ENCODE measurements at places on chromosomes 2 and 18.

GRCh38 chr2:7073901-7074300 is 156.7 kb downstream of the RNF144A start:
- no peak for DNase-seq

DNA sequence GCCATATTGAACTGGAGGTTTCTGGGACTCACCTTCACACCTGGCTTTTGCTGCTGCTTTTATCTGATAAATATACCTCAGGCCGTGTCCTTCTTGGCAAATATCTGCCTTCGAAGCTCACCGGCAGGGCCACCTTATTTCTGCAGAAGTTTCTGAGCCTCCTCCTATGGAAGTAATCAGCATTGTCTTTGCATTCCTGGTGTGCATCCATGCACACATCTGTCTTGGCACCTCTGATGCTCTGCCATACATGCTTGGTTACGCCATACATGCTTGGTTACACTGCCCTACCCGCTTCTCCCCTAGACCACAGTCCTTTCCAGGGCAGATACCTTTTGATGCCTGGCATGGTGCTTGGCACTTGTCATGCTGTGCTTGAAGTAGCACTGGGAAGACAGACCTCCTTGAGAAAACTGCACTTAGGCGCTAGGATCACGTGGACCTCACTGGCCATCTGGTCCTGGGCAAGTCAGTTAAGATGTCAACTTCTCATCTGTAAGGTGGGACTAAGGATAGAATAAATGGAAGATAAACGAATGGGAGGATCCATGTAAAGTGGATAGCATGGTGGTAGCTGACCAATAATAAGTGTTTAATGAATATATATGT is 66.8 kb downstream of the ZNF236 start:
- no peak for DNase-seq

DNA sequence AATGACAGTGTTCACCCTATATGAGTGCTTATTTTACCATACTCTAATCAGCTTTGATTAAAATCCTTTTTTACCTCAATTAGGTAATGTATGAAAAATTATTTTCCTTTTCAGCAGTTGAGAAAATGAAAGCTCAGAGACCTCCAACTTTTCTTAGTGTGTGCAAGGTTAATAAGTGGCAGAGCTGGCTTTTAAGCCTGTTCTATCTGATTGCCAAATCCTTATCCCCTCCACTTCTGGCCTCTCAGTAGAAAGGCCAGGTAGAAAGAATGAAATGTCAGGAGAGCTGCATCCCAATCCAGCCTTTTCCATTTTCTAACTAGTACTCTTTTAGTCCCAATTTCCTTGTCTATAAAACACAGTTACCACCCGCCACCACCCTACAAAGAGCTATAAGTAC is 67.6 kb upstream of the LCLAT1 start:
- DNase-seq: no peak

DNA sequence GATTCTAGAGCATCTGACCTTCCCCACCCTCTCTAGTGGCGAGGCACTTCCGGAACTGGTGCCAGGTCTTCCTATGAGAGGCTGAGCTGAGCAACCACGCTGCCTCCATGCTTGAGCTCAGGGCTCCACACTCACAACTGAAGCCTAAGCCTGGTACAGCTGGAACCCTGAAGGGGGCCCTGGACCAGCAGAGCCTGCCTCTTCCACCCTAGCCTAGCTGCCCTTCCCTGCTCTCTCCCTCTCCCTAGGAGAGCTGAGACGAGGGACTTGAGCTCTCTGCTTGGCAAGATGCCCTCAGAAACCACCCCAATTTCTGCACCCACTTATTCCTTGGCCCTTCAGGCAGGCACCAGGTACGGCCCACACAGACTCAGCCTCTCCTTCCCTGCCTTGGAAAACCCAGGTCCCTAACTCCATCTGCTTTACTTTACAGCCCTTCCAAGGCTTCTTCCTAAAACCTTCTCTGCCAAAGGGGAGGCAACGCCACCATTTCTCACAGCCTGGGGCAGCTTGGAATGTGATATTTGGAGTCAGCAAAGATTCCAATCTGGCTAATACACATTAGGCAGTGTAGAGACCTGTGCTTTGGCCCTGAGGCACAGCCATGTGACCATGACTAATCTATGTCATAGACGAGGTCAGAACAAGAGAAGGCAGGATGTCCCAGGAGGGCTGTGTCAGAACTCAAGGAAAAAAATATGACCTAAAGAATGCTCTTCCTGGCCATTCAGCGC is 18.8 kb downstream of the COX7A2L start:
- no peak for DNase-seq

- DNase-seq: no peak
Observed at GRCh38 chr18:24027156-24027827, 12.7 kb downstream of the TTC39C start.

- DNase-seq: no peak
Observed at GRCh38 chr2:175363699-175364098, 182.2 kb upstream of the ATP5MC3 start.
